MG63 (cell line): ENCODE measurements at places on chromosomes 12 and 14.

DNA sequence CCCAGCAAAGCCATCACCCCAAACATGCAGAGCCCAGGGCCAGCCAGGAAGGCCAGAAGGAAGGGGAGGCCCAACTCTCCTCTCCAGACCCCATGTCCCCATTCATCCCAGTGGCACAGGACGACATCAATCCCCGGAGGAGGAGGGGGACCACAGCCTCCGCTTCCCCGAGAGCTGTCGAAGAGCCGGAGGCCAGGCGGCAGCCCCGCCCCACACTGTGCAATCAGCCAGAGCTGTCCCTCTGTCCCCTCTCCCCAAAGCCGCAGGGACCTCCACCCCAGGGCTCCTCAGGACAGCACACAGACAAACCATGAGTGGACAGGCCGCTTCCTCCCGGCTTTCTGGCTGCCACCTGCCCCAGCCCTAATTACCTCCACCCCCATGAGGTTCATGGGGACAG, 16.8 kb downstream of the RAB35 start:
- DNase-seq, result no peak

- no peak for DNase-seq
These were observed 3.4 kb upstream of the RPAP3 start for GRCh38 chr12:47709237-47709636.

DNA sequence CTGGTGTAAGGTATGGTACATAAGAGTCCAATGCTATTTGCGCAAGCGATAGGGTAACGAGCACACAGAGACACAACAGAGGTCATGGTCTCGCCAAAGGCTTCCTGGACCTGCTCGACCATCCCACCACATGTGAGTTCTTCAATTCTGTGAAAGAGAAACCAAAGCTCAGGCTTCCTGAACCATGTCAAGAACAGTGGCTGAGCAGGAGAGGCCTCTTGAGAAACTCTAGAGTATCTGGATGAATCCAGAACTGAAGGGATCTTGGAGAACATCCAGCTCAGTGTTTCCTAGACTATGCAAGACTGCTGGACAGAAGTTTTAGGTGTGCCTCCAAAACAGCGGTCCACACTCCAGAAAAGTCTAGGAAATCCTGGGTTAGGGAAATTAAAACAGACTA, 114.5 kb downstream of the TRAFD1 start:
- DNase-seq, result no peak

DNA sequence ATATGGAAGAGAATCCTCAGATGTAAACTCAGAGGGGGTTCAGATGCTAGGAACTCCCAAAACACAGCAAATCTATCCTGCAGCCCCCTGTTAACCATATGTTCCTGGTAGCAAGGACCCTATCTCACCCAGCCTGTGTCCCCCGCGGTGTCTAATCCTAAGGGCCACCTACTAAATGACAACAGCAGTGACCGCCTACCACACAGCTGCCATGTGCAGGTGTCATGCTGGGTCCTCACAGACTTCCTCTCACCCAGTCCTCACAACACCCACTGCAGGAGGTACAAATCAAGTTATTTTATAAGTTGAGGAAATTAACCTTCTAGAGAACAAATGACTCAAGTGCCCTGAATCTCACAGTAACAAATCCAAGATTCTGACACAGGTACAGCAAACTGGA, 73.9 kb downstream of the ITPK1 start:
- no peak for DNase-seq

- DNase-seq, result no peak
These were observed 14.3 kb downstream of the TBX3 start for GRCh38 chr12:114669401-114670290.

- DNase-seq, result no peak
These were observed 52.6 kb downstream of the SEC23A start for GRCh38 chr14:39050389-39050788.

DNA sequence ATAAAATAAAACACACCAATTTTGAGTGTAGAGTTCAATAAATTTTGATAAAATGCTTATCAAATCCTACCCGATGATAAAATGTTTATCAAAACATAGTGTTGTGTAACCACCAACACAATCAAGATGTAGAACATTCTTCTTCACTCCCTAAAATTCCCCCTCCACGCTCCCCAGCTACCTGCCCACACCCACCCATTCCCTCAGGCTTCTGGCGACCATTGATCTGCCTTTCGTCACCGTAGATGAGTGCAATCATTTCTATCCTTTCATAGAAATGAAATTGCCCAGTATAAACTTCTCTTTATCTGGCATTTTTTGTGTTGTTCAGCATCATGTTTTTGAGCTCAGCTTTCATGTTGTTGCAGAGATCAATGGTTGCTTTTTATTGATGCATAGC, 90.7 kb upstream of the TBX3 start:
- no peak for DNase-seq

GRCh38 chr12:2124466-2125023, 71.8 kb downstream of the CACNA1C start:
- DNase-seq, result no peak

DNA sequence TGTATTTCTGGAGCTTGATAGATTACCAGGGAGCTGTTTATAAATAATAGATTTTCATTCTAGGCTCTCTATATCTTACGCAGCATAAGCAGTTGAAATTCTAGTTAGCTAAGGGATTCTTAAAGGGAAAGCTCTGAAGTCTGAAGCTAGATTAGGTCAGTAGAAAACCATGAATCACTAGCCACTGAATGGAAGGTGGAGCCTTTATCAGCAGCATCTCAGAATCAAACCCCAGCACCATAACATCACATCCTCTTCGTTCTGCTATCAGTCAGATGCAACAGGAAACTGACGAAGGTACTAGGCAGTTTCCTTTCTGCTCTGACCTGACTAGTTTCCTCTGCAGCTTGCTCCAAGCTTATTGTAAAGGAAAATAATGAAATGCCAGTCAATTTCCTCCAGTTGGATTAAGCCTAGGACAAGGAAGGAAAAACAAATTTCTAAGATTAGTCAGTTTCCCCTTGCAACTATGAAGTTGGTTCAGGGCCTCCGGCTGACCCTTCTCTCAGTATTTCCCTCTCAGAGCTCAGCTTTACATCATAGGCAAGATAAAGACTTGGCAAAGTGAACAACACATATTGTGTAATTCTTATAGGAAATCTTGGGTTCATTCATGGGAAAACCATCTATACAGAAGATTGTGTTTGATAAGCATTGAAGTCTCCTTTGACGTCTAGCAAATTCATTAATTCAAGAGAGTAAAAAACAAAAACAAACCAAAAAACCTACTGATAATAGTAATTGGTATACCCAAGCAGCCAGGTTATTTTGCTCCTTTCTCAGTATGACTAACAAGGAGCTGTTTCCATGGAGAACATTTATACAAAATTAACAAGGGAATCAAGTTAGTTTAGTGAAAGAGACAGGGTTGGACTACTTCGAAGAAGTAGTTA, 43.4 kb upstream of the CFAP54 start:
- no peak for DNase-seq

GRCh38 chr12:86179855-86180254, 76.3 kb downstream of the MGAT4C start:
- DNase-seq, result no peak

GRCh38 chr14:33726685-33727084, 224.2 kb downstream of the EGLN3 start:
- no peak for DNase-seq

DNA sequence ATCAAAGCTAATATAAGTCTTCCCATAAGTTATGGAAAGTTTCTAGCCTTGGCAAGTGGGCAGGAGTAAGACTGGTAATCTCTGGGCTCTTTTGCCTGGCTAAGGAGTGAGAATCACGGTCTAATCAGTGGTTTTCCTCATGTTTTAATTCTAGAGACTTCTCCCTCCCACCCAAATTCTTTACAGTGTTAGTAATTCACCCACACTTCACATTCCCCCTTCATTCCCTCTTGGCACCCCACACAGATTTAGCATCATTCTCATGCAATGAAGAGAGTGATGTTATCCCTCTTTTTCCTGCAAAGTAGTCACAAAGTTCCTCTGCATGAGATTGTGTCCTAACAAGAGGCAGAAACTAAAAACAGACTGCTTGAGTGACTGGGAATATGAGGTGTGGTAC, 28.6 kb upstream of the CACNA2D4 start:
- DNase-seq, result no peak

- no peak for DNase-seq
These were observed 113.7 kb downstream of the DUSP6 start for GRCh38 chr12:89238593-89238992.

DNA sequence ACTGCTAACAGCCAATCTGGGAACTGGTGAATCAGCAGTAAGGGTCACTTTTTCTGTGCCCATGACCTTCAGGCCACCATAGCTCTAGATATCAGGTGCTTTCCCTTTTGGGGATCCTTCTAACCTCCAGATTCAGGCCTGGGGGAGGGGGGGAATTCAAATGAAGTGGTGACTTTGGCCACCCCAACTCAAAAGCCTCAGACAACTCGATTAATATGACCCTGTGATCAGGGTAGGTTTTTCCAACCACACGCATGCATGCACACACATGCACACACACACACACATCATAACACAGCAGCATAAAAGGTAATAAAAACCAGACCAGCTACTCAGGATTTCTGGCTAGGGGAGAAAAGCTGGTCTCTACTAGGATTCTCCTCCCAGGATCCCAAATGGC, 5.3 kb downstream of the TBX3 start:
- DNase-seq, result no peak

- DNase-seq, result no peak
These were observed 15.6 kb upstream of the DYNC1H1 start for GRCh38 chr14:101948666-101949216.

- DNase-seq, result no peak
These were observed 200.2 kb downstream of the ADGRD1 start for GRCh38 chr12:131153956-131154355.

- DNase-seq, result peak; percentile 3
These were observed 53.5 kb upstream of the RNU6-8 start for GRCh38 chr14:32256576-32256975.

DNA sequence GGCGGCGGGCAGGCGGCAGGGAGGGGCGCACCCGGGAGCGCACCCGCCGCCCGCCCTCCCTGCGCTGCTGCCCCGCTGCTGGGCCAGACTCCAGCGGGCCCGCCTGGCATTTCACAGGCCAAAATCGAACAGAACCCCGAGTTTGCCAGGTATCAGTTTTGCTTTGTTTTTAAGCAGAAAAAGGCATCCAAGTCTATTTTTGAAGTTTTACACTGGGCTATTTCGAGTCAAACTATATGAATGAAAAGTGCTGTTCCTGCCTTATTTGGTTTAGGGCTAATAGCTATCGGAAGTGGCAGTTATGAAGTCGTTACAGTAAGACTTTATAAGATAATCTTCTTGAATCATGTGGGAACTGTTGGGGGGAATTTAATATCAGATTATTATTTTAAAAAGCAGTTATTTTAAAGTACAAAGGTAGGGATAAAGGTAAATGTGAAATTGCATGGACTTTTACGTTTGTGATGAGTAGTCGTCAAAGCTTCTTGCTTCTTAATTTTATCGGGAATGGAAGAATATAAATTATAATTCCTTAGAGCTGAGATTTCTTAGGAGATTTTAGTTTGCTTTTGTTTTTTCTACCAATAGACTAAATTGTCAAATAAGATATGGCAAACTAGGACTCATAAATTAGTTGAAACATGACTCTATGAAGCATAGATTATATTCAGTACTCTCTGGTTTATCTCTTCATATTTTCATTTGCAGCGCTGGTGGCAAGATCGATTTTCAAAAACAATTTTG, 1.1 kb downstream of the MSRB3 start:
- DNase-seq, result peak; percentile 64

- no peak for DNase-seq
These were observed 80.8 kb upstream of the BCL11B start for GRCh38 chr14:99352688-99353280.

DNA sequence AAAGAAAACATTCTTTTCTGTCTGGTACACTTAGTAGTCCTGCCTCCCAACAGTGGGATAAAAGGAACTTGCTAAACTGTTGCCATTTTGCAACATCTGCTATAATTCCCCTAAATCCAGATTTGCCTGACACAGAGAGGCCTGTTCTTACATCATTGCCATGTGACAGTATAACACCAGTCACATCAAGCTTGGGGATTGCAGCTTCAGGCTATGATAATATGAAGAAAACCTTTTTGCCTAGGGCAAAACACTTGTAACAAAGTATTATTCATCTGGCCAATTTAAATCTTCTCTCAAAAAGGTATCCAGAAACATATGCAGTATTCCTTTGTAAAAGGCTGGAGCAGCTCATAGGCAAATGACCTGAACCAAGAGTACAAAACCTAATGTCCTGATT, 80.9 kb upstream of the OTX2 start:
- no peak for DNase-seq

- DNase-seq, result no peak
These were observed 28.7 kb upstream of the PLD4 start for GRCh38 chr14:104895786-104896661.

- no peak for DNase-seq
These were observed 310.2 kb downstream of the CCDC91 start for GRCh38 chr12:28500373-28501024.

GRCh38 chr14:36507847-36508417, 12.1 kb downstream of the NKX2-1 start:
- DNase-seq, result no peak

- no peak for DNase-seq
These were observed 5.2 kb upstream of the TEP1 start for GRCh38 chr14:20418501-20418909.

- DNase-seq, result no peak
These were observed 87.1 kb downstream of the ATP2B1 start for GRCh38 chr12:89621521-89621920.

DNA sequence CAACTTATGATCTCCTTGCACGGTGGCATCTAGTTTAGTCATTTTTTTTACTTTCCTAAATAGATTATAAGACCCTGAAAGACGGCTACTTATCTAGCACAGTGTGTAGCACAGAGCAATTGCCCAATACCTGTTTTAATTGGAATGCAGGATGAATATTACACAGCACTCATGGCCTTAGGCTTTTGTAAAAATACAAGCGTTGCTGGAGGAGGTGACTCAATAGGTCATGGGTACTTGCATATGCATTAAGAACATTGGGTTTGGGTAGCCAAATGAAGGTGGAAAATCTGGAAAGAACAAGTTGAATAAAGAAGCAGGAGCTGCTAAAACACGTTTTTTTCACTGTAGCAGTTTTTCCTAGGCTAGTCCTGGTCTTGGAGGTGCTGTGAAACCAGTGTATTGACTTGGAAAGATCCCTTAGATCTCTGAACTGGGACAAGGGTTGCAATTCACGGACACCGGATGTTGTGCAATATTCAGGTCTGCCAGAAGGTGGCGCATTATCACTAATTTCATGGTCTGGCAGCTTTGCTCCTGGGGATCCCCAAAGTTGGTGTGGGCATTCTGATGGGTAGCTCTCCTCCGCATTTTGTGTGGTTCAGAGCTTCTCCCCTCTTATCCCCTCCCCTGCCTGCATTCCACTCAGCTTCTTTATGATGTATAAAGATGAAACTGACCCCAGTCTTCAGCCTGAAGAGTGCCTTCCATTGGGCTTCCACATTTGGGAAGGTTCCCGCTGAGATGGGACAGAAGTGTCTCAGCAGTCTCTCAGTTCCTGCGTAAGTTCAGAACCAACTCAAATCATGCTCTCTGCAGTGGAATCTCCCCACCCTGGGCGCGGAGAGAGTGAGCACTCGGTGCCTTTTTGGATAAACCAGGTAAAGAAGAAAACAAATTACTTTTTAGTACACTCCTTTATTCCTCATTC, 278.3 kb downstream of the NRXN3 start:
- DNase-seq, result peak; percentile 1

- DNase-seq, result no peak
These were observed 4.7 kb upstream of the PLBD1 start for GRCh38 chr12:14572401-14572800.
